Uterus (tissue), 4 donors: ENCODE measurements at places on chromosomes 6 and 20. TPM values are rescaled to one million over a fixed set of nuclear protein-coding genes. Genes with fewer than 3 reads are reported as not detected.

The ZNF311 gene
- 0.59 TPM for total RNA-seq

The GABRR1 gene
- total RNA-seq, result 0.69 TPM

The TULP4 gene
- total RNA-seq, result 77.4 TPM

The NRSN1 gene
- 0.35 TPM for total RNA-seq

The MOCS1 gene
- total RNA-seq, result 30.3 TPM

The HEBP2 gene
- total RNA-seq, result 8.5 TPM

The FAM110A gene
- total RNA-seq, result 2.8 TPM

The SRPK1 gene
- 31.7 TPM for total RNA-seq

The GSTA3 gene
- 0.98 TPM for total RNA-seq

The PIGU gene
- total RNA-seq, result 9.7 TPM

DNA sequence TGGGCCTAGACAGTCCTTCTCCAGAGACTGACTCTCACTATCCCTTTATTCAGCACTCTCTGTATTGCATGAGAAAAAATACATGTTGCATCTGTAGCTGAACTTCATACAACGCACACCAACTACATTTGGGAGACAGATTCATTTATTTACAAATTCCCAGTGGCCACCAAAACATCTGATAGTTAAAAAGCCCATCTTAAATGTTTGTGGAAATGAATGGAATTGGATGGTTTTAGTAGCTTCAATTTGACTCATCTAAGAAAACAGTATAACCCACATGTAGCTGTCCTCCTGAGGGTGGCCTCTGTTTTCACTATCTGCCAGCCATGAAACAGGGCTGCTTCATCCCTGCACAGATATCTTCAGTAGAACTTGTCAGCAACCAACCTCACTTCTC lies 116.3 kb downstream of the PCSK2 start:
- no peak overlapping the region for H3K27ac ChIP-seq
- no peaks in the 10 kb centered on the region for H3K36me3 ChIP-seq
- H3K27me3 ChIP-seq, result no peaks in the 10 kb centered on the region
- no peak for DNase-seq

DNA sequence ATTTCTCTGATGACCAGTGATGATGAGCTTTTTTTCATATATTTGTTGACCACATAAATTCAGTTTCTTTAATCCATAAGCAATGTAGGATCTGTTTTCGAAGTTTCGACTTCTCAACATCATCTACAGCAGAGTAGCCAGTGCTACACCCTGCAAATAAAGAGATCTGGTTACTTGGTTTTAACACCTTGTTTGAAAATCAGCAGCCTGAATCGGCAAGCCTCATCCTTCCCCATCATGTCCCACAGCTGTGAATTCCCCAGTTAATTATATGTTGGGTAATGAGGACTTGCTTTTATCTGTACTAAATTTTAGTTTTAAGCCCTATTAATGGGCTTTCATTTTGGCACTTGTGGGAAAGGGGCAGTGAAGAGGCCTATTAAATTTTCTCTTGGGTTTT lies 80.6 kb downstream of the BMP2 start:
- DNase-seq, result no peak
- no peaks in the 10 kb centered on the region for H3K4me1 ChIP-seq
- no peaks in the 10 kb centered on the region for H3K36me3 ChIP-seq
- H3K4me3 ChIP-seq, result no peak overlapping the region
- no peak overlapping the region for H3K27ac ChIP-seq
- no peaks in the 10 kb centered on the region for H3K27me3 ChIP-seq

- no peak for DNase-seq
- H3K4me1 ChIP-seq, result no peaks in the 10 kb centered on the region
- no peak overlapping the region for H3K4me3 ChIP-seq
- no peak overlapping the region for H3K27ac ChIP-seq
- H3K27me3 ChIP-seq, result no peaks in the 10 kb centered on the region
Measured at GRCh38 chr20:20946122-20946759, 159.9 kb downstream of the LINC00237 start.

DNA sequence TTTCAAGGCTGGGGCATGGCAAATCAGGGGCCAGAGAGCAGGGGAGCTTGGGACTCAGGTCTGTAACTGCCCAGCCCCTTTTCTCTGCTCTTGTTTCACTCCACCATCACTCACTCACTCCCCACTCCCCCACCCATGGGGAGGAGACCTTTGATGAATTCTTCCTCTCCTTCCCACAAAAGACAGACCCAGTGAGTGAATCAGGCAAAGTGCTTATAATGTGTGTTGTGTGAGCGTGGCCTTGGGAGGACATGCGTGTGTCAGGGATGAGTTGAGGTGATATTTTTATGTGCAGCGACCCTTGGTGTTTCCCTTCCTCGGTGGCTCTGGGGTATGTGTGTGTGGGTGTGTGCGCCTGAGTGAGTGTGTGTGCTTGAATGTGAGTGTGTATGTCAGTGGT lies 1.0 kb upstream of the CUL9 start:
- peak overlapping the region; percentile 64 for H3K27ac ChIP-seq
- no peaks in the 10 kb centered on the region for H3K27me3 ChIP-seq
- DNase-seq, result no peak
- no peaks in the 10 kb centered on the region for H3K4me1 ChIP-seq

DNA sequence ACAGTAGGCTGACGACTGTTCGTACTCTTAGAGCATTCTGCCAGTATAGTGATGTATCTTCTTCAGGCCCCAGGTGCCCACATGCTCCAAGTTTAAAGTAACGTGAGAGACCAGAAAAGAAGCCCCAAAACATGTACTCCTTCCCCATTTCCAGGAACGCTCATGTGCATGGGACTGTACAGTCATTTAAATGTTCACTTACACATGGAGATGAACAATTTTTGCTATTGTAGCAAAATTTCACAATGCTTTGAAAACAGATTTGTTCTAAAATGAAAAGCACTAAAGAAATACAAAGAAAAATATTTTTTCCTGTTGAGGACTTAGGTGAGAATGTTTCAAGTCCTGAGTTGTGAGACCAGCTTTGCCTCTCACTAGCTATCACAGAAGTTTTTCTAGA lies 269.3 kb upstream of the PRDM1 start:
- H3K27ac ChIP-seq, result no peak overlapping the region
- H3K27me3 ChIP-seq, result no peaks in the 10 kb centered on the region
- no peaks in the 10 kb centered on the region for H3K36me3 ChIP-seq
- no peak for DNase-seq

- peak overlapping the region; percentile 86 for H3K27ac ChIP-seq
- peak; percentile 46 for DNase-seq
- H3K36me3 ChIP-seq, result no peaks in the 10 kb centered on the region
- no peaks in the 10 kb centered on the region for H3K27me3 ChIP-seq
- H3K4me1 ChIP-seq, result no peaks in the 10 kb centered on the region
Measured at GRCh38 chr20:36604952-36605398, 604 bp upstream of the RAB5IF start.

GRCh38 chr6:88119769-88120168 lies 46.4 kb downstream of the CNR1 start:
- H3K27me3 ChIP-seq, result no peaks in the 10 kb centered on the region
- H3K4me3 ChIP-seq, result no peak overlapping the region
- H3K27ac ChIP-seq, result no peak overlapping the region
- DNase-seq, result no peak
- no peaks in the 10 kb centered on the region for H3K4me1 ChIP-seq

- H3K36me3 ChIP-seq, result no peaks in the 10 kb centered on the region
- DNase-seq, result peak; percentile 13
- H3K4me3 ChIP-seq, result no peak overlapping the region
- H3K27me3 ChIP-seq, result no peaks in the 10 kb centered on the region
- H3K27ac ChIP-seq, result no peak overlapping the region
- no peaks in the 10 kb centered on the region for H3K4me1 ChIP-seq
Measured at GRCh38 chr6:12637960-12638641, 78.5 kb upstream of the PHACTR1 start.

DNA sequence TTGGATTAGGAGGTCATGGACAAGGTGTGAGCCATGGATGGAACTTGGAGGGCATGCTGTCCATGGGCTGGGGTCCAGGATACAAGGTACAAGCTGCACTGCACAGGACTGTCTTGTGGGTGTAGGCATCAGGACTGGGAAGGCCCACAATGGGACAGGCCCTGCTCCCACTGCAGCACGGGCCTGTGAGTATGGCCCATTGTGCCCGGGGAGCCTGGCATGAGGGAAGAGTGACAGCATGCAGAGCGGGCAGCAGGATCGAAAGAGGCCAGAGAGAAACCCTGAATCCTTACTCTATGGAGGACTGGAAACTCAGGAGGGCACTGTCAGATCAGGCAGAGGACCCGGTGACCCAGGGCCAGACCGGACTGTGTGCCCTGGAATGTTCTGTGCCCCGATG lies 211.3 kb downstream of the PREX1 start:
- H3K4me3 ChIP-seq, result no peak overlapping the region
- H3K36me3 ChIP-seq, result no peaks in the 10 kb centered on the region
- H3K27ac ChIP-seq, result no peak overlapping the region
- no peaks in the 10 kb centered on the region for H3K4me1 ChIP-seq
- no peaks in the 10 kb centered on the region for H3K27me3 ChIP-seq
- DNase-seq, result no peak

DNA sequence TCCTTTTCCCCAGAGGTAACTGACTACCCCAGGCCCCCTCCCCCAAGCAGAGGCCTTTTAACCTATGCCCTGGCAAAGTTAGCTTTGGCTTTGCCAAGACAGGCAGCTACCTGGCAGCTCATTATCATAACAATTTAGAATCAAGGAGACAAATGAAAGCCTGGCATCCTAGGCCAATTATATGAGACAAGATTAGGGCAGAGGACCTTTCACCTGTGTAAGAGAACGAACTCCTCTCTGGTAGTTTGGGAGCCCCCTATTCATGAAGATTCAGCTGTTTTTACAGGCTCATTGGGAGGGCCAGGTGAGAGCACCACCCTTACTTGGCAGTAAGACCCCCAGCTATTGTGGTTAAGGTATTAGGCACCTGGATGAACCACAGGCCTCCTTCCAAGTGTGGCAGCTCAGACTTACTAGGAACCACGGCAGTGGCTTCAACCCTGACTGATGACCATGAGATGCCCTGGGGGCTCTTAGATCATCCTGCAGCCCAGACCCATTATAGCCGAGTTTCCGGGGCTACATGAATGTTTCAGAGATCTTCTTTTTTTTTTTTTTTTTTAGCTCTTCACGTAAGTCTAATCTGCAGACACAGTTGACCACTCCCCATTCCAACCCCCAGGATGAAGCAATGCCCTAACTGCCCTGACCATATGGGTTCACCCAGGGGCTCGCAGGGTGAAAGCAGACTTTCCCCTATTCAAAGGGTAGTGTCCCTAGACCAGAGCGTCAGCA lies 56.2 kb downstream of the RAB44 start:
- H3K4me3 ChIP-seq, result no peak overlapping the region
- no peaks in the 10 kb centered on the region for H3K27me3 ChIP-seq
- DNase-seq, result no peak
- H3K4me1 ChIP-seq, result no peaks in the 10 kb centered on the region

DNA sequence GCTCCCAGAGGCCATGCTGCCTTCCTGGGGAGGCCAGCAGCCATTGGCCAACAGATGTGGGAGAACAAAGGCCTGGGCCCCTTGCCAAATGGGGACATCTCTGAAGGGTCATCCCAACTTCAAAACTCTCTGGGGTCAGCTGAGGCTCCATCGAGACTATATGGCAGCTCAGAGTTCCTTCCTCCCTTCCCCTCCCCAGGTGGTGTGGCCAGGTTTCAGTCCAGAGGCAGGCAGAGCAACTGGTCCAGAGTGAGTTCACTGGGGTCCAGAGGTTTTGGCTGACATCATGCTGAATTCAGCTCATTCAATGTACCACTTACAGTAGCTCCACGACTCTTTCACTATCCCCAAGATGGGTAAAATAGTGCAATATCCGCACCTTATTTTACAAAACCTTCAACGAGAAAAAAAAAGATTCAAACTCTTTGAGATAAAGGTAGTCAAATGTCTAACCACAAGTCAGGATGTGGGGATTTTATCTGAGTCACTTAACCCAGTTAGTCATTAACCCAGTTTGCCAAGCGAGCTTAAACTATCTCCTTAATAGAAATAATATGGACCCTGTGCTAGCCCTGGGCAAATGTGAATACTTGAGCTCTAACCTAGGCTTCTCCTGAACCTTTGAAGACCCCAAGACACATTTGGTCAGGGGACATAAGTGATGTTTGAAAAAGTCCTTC lies 108.4 kb upstream of the PLEKHG1 start:
- no peaks in the 10 kb centered on the region for H3K27me3 ChIP-seq
- H3K27ac ChIP-seq, result no peak overlapping the region
- no peaks in the 10 kb centered on the region for H3K4me1 ChIP-seq

DNA sequence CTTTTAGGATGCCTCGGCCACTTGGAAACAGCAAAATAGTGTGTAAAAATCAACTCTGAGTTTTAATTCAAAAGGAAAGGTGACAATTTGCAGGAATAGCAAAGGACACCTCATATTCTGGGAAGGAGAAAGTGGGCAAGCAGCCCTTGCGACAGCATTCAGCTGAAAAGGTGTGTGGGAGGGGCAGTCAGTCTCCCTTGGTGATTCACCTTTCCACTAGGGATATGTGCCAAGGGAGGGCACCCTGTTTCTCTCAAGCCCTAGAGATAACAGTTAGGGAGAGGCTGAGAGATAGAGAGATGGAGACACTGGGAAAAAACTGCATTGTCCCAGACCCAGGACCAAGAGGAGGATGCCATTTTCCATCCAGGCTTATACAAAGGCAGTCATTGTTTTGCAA lies 228.1 kb downstream of the EPM2A start:
- no peaks in the 10 kb centered on the region for H3K27me3 ChIP-seq
- no peak overlapping the region for H3K4me3 ChIP-seq
- DNase-seq, result no peak
- no peaks in the 10 kb centered on the region for H3K4me1 ChIP-seq
- H3K36me3 ChIP-seq, result no peaks in the 10 kb centered on the region
- no peak overlapping the region for H3K27ac ChIP-seq

DNA sequence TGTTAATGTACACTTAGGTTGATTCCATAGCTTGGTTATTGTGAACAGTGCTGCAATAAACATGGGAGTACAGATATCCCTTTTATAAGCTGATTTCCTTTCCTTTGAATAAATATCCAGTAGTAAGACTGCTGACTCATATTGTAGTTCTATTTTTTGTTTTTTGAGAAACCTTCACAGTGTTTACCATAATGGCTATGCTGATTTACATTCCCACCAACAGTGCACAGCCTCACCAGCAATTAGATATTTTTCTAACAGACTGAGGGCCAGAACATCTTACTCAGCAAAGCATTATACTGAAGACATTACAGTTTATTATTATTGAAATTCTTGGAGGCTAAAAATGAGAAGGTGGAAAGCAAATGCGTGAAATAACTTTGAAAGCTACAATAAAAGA lies 187.3 kb upstream of the HEY2 start:
- H3K36me3 ChIP-seq, result no peaks in the 10 kb centered on the region
- no peak for DNase-seq
- H3K4me1 ChIP-seq, result no peaks in the 10 kb centered on the region
- H3K27ac ChIP-seq, result no peak overlapping the region
